Erythroblast (primary cell): ENCODE measurements at places on chromosomes 7 and 10.
A peak's percentile ranks its signal among the peaks of the same experiment; 100 is the strongest.

- DNase-seq = no peak
Measured at GRCh38 chr10:98673171-98673782, 226.5 kb upstream of the HPS1 start.

- DNase-seq = no peak
Measured at GRCh38 chr10:21212348-21212747, 313.1 kb downstream of the SKIDA1 start.

DNA sequence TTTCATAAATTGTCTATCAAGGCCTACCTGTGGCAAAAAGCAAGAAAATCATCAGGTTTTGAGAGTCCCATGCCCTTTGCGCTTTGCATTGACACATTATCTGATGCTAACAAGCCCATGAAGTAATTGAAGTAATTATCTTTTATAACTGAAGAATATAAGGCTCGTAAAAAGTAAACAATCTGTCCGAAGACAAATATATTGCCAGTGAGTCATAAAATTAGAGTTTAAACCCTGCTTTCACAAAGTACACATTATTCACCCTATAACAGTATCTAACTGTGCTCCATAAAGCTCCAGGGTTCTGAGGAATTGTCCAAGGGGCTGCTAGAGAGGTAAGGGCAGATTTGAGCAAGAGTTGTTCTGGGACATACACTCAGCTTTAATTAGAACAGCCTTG, 102.3 kb upstream of the PPP1R3A start:
- no peak for DNase-seq

- peak; percentile 36 for DNase-seq
Measured at GRCh38 chr7:17298840-17299482, 509 bp downstream of the AHR start.

GRCh38 chr10:6774406-6774805, 194.3 kb upstream of the PRKCQ start:
- no peak for DNase-seq

- DNase-seq = no peak
Measured at GRCh38 chr10:9294132-9294663, 1239.7 kb downstream of the GATA3 start.

- DNase-seq = no peak
Measured at GRCh38 chr7:50405221-50405620, 44.9 kb downstream of the FIGNL1 start.

DNA sequence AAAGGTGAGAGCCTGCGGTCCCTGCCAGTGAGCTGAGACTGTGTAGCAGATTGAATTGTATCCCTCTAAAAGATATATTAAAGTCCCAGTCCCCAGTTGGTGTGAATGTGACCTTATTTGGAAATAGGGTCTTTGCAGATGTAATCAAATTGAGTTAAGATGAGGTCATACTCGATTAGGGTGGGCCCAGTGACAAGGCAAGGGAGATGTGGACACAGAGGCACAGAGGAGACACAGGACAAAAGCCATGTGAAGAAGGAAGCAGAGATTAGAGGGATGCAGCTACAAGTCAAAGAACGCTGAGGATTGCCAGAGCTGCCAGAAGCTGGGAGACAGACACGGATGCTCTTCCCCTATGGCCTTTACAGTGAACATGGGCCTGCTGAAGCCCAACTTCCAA, 104.3 kb downstream of the CLEC2L start:
- no peak for DNase-seq

DNA sequence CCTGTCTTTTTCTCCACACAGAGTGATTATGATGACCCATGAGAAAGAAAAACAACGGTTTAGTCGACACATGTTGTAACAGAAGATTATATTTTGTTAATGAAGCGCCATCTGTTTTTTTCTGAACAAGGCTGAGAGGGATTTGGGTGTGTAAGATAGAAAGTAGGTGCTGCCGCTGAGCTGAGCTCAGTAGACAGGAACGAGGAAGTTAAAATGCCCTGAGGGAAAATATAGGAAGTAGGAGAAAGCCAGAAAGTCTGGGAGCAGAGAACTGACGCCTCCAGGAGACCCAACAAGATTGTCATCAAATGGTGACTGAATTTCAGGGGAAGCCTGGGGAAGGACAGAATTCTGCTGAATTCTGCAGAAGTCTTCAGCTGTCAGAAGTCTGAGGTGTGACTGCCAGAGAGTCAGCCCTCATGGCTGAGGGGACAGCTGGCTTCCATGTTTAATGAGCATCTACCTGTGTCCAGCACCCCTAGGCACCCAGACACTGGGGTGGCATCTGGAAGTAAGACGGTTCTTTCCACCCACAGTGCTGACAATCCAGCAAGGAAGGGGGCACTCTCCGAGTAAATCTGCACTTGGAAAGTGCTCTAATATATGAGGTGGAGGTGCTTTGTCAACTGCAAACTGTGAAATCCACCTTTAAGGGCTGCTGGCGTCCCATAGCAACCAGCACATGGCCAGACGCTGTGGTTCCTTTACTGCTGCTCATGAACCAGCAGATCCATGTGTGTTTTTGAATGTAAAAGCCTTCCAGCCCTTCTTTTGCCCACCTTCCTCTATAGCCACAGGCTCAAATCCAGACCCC, 12.5 kb upstream of the TSPAN15 start:
- no peak for DNase-seq

DNA sequence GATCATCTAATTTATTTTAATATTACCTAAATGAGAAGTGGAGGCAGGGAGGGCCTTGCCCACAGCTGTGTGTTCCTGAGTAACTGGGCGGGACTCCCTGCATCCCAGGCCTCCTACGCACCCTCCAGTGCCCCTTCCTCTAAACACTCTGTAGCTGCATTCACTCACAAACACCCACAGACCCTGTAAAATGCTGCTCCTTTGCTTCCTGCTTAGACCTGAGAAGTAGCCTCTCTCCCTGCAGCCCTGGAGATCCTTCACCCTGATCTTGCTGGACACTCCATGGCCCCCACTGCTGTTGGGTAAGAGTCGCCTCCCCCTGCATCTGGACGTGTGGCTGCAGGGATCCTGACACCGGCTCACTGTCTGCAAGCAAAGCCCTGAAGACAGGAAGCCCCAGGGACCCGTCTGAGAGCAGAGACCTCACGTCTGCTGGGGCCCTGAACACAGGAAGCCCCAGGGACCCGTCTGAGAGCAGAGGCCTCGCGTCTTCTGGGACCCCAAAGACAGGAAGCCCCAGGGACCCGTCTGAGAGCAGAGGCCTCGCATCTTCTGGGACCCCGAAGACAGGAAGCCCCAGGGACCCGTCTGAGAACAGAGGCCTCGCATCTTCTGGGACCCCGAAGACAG, 589.8 kb downstream of the DNAJB6 start:
- DNase-seq = no peak

GRCh38 chr10:118017850-118018249, 28.9 kb downstream of the RAB11FIP2 start:
- no peak for DNase-seq

- no peak for DNase-seq
Measured at GRCh38 chr7:90396420-90396819, 6.8 kb upstream of the CLDN12 start.

GRCh38 chr7:55965100-55965470, 700 bp downstream of the NIPSNAP2 start:
- no peak for DNase-seq

GRCh38 chr10:130025326-130025725, 61.3 kb upstream of the EBF3 start:
- no peak for DNase-seq

- DNase-seq = no peak
Measured at GRCh38 chr7:95658676-95659075, 62.4 kb upstream of the PDK4 start.

DNA sequence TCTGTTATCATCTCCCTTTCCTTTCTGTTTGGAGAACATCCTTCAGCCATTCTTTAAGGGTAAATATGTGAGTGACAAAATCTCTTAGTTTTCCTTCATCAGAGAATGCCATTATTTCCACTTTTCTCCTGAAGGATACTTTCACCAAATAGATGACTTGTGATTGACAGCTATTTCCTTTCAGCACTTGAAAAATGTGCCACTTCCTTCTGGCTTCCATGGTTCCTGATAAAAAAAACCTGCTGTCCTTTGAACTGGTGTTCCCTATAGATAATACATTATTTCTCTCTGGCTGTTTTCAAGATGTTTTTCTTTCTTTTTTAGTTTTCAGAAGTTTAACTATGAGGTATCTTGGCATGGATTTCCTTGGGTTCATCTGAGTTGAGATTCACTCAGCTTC, 79.7 kb downstream of the TBXAS1 start:
- DNase-seq = peak; percentile 16

- no peak for DNase-seq
Measured at GRCh38 chr7:98280296-98280695, 1.2 kb upstream of the BRI3 start.

DNA sequence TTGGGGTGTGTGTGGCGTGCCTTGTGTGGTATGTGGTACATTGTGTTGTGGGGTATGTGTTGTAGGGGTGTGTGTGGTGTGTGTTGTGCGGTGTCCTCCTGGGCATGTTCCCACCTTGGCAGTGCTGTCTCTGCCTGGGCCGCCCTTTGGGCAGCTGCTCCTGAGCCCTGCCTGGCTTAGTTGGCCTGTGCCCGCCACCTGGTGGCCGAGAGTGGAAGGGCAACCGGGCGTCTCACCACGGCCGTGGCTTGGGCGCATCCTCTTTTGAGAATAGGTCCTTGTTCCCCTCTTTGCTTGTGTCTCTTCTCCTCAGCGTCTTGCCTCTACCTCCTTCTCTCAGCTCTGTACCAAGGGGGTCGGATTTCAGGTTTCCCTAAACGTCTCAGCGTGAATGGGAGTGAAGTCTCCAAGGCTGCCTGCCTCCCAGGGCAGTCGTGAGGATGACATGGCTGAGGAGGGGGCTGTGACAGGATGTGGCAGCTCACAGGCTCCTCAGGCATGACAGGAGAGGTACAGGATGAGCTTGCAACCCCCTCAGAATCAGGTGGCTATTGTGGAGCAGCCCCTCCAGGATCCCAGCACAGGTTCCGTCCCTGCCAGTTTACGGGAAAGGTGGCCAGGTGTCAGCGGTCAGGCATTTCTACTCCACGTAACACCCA, 98.4 kb upstream of the PODXL start:
- DNase-seq = peak; percentile 82

DNA sequence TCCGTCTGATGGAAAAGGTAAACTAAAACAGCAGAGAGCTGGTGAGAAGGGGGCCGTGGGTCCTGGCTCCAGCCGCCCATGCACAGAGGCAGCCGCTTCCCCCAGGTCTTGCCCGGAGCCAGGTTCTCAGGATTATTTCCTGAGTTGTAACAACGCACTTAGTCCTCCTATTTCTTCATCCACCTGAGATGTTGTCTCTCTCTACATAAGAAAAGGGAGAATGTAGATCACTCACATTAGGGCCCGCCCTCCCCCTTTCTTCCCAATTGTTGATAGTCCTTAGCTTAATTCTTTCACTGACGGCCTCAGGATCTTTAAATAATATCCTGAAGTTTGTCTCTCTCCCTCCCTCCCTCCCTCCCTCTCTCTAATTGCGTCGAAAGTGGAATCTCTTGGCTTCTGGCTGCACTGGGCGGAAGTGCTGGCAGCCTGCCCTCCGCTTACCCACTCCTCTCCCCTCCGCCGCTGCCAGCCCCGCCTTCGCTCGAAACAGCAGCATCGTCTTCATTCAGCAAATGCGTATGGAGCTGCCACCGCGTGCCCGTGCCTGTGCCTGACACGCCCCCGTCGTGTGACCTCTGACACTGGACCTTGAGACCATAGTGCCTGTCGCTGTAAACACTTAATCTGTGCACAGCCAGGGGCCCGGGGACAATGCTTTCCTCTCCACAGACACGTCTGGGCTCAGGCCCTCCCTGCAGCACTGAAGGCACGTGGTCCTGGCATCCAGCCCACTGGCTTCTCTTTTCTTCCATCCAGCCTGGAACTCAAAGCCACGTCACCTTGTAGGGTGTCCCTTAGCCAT, 174.5 kb upstream of the PPP2R2D start:
- no peak for DNase-seq

DNA sequence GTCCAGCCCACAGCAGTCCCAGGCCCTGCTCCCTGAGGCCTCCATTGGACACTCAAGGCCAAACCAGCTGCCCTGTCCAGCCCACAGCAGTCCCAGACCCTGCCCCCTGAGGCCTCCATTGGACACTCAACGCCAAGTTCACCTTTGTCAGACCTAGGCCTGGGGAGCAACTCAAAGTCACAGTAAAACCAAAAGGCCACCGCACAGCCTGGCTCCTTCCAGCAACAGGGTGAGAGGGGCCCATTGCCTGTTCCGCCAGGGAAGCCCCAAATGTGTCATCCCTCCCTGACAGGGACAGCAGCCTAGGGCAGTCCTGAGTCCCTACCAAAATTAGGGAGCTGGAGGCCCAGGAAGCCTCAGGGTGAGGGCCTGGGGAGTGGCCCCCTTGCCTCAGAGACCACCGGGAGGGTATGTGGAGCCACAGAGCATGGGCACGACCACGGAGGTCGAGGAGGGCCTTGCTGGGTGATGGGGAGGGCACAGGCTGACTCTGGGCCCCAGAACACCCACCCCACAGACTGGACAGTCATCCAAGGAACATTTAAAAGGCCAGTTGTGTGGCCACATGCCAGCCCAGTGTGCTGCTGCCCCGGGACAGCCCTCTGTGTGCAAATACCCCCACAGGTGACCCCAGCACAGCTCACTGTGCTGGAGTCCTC, 66.5 kb upstream of the PPP2R2D start:
- no peak for DNase-seq

GRCh38 chr10:72946963-72947362, 7.6 kb downstream of the PLA2G12B start:
- no peak for DNase-seq

GRCh38 chr7:34807548-34808340, 149.7 kb downstream of the NPSR1 start:
- no peak for DNase-seq

GRCh38 chr7:142745745-142746144, 3.5 kb upstream of the PRSS1 start:
- no peak for DNase-seq

- no peak for DNase-seq
Measured at GRCh38 chr7:47525066-47525623, 56.8 kb downstream of the TNS3 start.

DNA sequence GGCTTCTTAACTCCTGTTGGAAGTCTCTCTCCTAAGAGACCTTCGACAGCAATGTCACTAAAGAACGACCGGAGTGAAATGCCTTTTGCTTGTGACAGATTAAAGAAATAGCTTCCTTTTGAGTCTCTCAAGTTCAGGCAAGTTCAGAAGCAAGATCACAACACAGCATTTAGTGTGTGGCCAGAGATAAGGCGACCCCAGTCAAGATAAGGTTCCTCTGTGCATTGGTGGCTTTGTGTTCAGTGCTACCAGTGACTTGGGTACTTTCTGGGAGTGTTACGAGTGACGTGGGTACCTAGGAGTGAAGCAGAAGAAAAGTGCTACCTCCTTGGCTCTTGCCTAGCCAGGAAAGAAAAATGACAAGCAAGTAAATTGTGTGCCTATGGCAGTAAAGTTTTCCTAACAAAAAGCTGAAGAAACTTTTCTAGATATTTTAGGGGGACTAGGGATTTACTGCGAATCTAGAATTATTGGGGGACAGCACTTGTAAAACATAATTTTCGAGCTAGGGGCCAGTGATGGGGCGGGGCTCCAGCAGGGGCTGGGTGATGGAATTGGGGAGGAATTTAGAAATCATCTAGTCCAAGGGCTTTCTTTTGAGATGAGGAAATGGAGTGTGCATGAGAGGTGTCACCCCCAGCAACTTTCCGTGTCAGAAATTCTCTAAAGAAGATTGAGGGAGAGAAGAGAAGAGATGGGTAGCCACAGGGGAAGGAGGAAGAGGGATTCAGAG, 191.9 kb upstream of the LYZL2 start:
- peak; percentile 88 for DNase-seq
